ENCODE measurements at places on chromosomes 5 and 9. TPM values are rescaled to one million over a fixed set of nuclear protein-coding genes. Genes with fewer than 3 reads are reported as not detected.

DNA sequence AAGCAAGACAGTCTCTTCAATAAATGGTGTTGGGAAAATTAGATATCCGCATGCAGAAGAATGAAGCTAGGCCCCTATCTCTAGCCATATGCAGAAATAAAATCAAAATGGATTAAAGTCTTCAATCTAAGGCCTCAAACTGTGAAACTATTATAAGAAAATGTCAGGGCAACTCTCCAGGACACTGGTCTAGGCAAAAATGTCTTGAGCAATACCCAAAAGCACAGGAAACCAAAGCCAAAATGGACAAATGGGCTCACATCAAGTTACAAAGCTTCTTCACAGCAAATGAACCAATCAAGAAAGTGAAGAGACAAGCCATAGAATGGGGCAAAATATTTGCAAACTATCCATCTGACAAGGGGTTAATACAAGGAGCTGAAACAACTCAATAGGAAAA is 338.8 kb downstream of the NNT start:
- DNase-seq, result no peak

GRCh38 chr5:62457071-62457470 is 44.5 kb downstream of the IPO11 start:
- no peak for DNase-seq

- DNase-seq, result no peak
Observed at GRCh38 chr5:94181895-94182294, 436.5 kb downstream of the KIAA0825 start.

DNA sequence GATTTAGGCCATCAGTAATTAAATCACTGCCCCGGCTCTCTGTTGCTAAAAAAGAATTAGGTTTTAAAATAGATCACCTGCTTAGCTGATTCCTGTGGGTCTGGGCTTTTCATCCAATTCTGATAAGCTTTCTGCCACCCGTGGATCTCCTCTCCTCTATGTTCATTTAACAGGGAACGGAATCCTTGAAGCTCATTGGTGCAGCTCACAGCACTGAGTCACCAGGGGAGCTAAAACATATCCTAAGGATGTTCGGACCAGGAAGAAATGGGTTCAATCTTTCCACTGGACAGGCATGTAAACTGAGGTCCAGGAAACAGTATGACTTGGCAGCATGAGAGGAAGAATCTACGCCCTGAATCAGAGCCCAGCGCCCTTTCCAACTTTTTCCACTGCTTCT is 267.1 kb upstream of the GRIA1 start:
- no peak for DNase-seq

- DNase-seq, result no peak
Observed at GRCh38 chr9:16213781-16214515, 656.5 kb downstream of the BNC2 start.

DNA sequence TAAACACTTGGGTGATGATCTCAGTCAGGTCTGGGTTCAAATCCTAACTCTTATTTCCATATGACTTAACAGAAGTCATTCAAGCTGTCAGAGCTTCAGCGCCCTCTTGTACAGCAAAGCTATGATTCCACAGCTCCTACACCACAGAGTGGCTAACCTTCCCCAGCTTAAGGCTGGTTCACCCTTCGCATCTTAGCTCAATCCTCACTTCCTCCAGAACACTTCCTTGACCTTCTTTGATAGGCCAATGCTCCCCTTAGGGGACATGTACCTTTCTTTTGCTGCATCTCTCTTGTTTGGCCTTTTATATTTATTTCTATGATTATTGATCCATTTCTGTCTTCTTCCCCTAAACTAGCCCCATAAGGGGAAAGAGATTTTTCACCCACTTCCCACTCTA is 57.0 kb downstream of the RASEF start:
- no peak for DNase-seq

GRCh38 chr5:114952876-114953275 is 216.8 kb downstream of the TRIM36 start:
- no peak for DNase-seq

GRCh38 chr5:25550793-25551192 is 906.0 kb upstream of the CDH10 start:
- no peak for DNase-seq

DNA sequence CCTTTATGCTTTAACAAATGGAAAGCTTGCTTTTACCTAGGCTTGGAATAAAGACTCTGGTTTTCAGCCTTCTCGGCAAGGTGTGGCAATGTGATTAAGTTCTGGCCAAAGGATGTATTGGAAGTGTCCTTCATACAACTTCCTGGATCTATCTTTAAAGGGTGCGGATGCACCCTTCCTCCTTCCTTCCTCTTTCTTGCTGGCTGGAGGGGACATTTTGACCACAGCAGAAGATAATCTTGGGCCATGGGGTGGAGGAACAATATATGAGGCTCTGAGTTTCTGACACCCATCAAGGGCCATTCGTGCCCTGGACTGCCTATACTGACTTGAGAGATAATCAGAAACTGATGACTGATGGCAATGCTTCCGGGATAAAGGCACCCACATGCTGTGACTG is 145.7 kb downstream of the ACER2 start:
- no peak for DNase-seq

- no peak for DNase-seq
Observed at GRCh38 chr9:3750321-3750720, 224.5 kb upstream of the RFX3 start.

GRCh38 chr5:122077366-122078115 is 518 bp downstream of the LOX start:
- no peak for DNase-seq

GRCh38 chr9:75142202-75142601 is 53.9 kb downstream of the OSTF1 start:
- no peak for DNase-seq

- no peak for DNase-seq
Observed at GRCh38 chr5:39566891-39567290, 142.1 kb upstream of the DAB2 start.

Gene C9
- not detected for total RNA-seq

Gene ZDHHC11
- 5.9 TPM for total RNA-seq

Gene ITGA2
- 1.6 TPM for total RNA-seq

Gene SEPTIN8
- total RNA-seq, result 5.4 TPM

All from hematopoietic multipotent progenitor cell (in vitro differentiated cells).